ENCODE measurements at places on chromosomes 5 and 9. TPM values are rescaled to one million over a fixed set of nuclear protein-coding genes. Genes with fewer than 3 reads are reported as not detected.
A peak's percentile ranks its signal among the peaks of the same experiment; 100 is the strongest.

- DNase-seq: no peak
Measured at GRCh38 chr9:36802201-36802920, 229.7 kb downstream of the MELK start.

DNA sequence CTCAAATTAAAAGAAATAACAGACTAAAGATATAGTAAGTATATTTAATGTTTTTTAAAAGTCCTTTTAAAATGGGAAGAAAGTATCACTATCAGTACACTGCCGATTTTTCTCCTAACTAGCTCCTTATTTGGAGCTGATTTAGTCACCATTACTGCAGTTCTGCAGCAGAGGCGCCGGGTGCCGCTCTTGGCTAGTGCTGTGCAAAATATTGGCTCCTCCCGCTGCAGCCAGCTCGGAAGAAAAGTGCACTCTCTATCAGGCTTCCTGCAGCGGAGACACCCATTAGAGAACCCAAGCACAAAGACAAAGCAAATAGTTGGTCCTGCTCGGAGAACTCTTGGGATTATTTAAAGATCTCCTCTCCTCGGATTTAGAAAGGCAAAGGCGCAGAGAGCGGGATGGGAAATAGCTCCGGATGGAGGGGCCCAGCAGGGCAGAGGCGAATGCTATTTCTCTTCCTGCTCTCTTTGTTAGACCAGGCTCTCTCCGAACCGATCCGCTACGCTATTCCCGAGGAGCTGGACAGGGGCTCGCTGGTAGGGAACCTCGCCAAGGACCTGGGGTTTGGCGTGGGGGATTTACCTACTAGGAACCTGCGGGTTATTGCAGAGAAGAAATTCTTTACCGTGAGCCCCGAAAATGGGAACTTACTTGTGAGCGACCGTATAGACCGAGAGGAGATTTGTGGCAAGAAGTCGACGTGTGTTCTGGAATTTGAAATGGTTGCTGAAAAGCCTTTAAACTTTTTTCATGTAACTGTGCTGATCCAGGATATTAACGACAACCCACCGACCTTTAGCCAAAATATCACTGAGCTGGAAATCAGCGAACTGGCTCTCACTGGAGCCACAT is at the start of gene PCDHGB3:
Gene PCDHGB3 (plus strand): TSS at position 249 of the 855 bp plus-strand sequence. CDS start 153 bp downstream, at position 402.
- peak; percentile 43 for DNase-seq

- no peak for DNase-seq
Measured at GRCh38 chr9:126440940-126441339, 114.3 kb downstream of the MVB12B start.

DNA sequence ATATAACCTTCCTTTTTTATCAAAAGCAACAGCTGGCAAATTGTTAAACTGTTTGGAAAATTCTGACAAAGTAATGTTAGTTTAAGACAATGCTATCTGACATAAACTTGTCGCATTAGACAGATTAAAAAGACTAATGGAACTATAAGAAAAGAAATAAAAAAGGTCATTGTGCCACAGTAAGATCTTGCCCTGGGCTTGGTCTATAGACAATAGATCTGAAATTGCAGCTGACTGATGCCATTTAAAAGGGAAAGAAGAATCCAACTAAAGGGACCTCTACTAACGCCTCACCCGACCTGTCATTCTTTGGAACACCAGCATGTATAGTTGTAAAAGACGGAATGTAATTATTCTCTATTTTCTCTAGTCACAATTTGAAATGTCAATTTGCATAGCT is 644.4 kb upstream of the GRAMD2B start:
- no peak for DNase-seq

DNA sequence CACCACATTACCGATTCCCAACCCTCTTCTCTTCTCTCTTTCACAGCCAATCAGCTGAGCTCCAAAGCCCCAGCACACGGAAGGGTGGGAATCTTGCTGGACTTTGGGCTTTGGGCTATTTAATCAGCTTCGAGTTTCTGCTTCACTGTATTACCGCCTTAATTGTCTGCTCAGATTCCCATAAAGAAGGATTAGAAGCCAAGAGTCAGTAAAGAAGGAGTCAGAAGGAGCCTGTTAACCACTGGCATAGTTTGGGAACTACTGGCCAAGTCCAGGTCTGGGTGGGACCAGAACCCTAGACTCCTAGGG is 4.4 kb downstream of the SPRY4 start:
- peak; percentile 47 for DNase-seq

- no peak for DNase-seq
Measured at GRCh38 chr5:139226131-139226530, 28.0 kb upstream of the SIL1 start.

DNA sequence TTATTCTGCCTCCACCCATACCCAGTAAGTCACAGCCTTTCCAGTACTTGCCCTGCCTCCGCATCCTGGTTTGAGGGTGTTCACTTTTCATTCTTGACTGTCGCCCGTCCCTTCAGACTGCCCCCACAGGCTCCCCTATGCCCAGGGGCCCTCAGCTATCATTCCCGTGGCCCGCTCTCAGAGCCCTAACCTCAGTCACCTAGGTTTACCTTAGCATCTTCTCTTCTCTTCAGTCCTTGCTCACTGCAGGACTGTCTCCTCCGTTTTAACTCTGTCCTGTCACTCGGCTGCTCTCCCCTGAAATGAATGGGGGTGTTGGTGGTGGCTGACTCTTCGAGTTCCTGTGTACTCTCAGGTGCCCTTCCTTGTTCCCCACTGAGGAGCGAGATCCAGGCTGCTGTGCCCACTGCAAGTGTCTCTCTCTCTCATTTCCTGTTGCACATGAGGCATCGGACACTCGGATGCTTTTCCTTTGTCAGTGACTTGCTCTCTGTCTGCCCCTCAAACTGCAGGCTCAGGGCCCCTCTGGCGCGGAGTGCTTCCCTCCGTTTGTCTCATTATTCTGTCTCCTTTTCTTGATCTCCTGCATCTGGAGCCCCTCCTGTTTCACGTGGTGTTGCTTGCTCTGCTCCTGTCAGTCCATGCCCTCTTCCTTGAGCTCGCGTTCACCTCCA is 89.8 kb downstream of the CACNA1B start:
- no peak for DNase-seq

GRCh38 chr5:146906803-146907202 is 28.2 kb upstream of the PPP2R2B start:
- no peak for DNase-seq

DNA sequence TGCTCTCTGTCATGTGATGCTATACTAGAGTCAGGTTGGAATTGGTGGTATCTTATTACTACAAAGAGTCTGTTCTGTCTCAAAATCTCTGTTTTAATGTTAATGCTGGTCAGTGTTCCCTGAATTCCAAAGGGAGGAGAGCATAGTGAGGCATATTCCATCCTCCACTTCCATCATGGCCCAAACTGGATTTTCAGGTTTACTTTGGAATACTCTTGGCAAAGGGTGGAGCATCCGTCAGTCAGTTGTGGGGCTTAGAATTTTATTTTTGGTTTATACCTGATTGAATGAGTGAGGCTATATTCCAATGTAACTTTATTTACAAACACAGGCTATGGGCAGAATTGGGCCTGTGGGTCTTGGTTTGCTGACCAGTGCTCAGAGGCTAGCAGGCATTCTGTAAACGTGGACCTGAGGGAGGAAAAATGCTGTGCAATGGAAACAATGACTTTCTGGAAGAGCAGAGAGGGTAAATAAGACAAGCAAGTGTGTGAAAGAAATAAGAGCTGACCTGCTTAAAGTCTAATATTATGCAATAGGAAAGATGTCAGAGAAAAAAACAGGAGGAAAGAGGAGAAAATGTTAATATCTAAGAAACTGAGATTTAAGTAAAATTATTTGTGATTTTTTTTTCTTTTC is 106.2 kb upstream of the CLINT1 start:
- DNase-seq: peak; percentile 31

- no peak for DNase-seq
Measured at GRCh38 chr5:117743337-117743736, 1168.7 kb upstream of the SEMA6A start.

GRCh38 chr5:72505539-72506157 is 1.6 kb downstream of the ZNF366 start:
- no peak for DNase-seq

GRCh38 chr5:90956511-90957097 is 398.0 kb downstream of the ADGRV1 start:
- no peak for DNase-seq

DNA sequence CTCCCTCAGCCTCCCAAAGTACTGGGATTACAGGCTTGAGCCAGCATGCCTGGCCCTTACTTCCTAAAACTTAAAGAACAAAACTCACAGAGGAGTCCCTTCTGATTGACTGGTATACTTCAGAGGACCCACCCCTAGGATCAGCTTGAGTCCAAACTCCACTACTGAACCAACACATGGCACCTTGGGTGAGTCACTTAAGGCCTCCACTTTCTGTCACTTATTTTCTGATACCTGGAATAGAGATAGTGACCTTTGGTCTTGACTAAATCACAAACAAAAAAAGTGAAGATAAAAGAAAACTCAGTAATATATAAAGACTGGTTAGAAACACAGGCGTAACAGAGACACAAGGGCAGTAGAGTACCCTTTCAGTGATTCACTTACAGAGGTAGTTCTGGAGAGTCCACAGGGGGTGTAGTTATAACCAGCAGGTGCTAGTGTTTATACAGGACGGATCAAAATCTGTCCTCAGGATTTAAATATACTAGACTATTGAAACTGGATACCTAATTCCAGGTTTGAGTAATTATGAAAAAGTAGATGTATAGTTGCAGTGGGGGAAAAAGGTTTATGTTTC is 274.3 kb upstream of the ANKRD55 start:
- DNase-seq: peak; percentile 78

DNA sequence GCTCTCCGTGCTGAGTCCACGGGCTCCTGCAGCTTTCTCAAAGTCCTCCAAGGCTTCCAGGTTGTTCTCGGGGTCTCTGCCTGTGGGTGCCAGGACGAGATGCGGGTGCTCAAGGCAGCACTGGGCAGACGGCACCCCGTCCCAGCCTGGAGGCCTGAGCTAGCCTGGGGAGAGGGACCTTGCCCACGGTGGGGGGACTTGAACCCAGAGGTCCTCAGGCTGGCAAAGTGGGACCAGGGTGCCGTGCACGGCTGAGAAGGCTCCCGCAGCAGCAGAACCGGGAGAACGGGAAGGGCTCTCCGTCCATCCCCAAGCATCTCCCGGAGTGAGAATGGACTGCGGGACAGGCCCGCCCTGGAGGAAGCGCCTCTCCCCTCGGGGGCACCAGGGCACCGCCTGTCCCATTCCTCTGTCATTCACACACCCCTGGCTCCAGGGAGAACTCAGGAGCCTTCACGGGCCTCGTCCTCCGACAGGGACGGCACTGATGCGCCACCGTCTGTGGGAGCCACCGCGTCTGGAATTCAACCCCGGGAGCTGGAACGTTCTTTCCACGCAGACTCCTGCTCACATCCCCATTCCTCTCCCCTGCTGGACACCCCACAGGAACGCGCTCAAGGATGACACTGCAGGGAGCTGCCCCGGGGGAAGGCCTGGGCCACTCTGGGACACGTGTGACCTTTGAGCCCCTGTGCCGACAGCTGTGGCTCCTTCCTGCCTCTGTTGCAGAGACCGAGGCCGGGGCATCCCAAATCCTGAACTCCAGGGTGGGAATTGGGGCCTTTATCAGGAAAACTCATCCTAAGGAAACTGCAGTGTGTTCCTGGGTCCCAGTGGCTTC is 16.3 kb upstream of the OBP2B start:
- DNase-seq: no peak

- DNase-seq: no peak
Measured at GRCh38 chr5:125120012-125120411, 373.6 kb upstream of the ZNF608 start.

DNA sequence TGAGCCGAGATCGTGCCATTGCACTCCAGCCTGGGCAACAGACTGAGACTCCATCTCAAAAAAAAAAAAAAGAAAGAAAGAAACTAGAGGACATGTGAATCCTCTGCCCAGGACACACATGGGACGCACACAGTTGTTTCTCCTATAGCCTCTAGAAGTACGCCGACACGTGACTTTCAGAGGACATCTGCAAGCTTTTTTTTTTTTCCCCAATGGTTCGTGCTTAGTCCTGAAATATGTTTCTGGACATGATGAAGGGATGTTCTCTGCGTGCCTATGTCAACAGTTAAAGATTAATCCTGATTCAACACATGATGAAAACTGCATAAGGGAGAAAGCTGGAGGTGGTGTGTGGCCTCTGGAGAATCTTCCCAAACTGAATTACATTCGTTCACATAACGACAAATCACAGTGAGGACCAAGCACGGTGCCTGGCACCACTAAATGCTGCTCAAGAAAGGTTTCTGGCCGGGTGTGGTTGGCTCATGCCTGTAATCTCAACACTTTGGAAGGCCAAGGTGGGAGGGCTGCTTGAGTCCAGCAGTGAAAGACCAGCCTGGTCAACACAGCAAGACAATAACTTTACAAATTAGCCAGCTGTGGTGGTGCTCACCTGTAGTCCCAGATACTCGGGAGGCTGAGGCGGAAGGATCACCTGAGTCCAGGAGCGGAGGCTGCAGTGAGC is 9.8 kb downstream of the COL23A1 start:
- no peak for DNase-seq

- DNase-seq: no peak
Measured at GRCh38 chr9:61666849-61667371, 477.1 kb downstream of the SPATA31A7 start.

GRCh38 chr9:34140853-34141252 is 14.4 kb upstream of the DCAF12 start:
- no peak for DNase-seq

GRCh38 chr9:127422787-127423186 is 1.4 kb upstream of the ZNF79 start:
- DNase-seq: no peak

GRCh38 chr9:114655689-114656088 is 1.9 kb downstream of the TEX53 start:
- no peak for DNase-seq

- DNase-seq: no peak
Measured at GRCh38 chr9:129467004-129467588, 153.8 kb downstream of the C9orf50 start.

- DNase-seq: no peak
Measured at GRCh38 chr5:39518516-39518915, 93.7 kb upstream of the DAB2 start.

- no peak for DNase-seq
Measured at GRCh38 chr9:92978345-92978875, 31.1 kb downstream of the FGD3 start.

DNA sequence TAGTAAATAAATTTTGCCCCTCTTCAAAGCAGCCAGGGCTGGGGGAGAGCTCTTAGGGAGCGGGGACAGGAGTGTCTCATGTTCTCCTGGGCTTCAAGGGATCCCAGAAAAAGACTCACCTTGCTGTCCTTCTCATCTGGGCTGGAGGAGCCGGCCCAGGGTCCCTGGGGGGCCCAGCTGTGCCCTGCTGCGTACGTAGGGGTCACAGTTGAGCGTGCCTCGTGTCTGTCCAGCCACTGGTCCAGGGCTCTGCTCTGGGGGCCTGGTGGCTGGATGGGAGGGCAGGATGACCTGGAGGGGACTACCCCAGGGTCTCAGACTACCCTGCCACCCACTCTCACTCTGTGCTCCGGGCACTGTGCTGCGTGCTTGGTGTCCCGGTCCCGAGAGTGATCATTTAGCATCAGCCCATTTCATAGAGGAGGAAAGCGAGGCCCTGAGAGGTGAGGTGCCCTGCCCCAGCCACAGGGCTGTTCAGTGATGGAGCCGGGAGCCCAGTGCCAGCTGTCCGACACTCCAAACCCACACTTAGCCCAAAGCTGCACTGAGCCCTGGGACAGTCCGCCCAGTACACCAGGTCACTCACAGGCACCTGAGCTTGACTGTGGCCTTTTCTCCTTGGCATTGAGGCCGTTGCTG is 26.2 kb upstream of the TDRD7 start:
- no peak for DNase-seq

Gene ARHGEF39
- 16.2 TPM for total RNA-seq

Gene ACTBL2
- 0.16 TPM for total RNA-seq

Gene TRAF1
- total RNA-seq: 0.41 TPM

Gene RFX3
- 4.6 TPM for total RNA-seq

Gene LCN15
- not detected for total RNA-seq

Gene ARSI
- total RNA-seq: not detected

Gene SH3TC2
- 19.9 TPM for total RNA-seq

Gene FAM221B
- total RNA-seq: 0.16 TPM

Gene SLC34A3
- total RNA-seq: not detected

Gene PTGS1
- total RNA-seq: 3.9 TPM

Measured in HT-29 (cell line).